ENCODE measurements at places on chromosomes 2 and 18. TPM values are rescaled to one million over a fixed set of nuclear protein-coding genes. Genes with fewer than 3 reads are reported as not detected.

DNA sequence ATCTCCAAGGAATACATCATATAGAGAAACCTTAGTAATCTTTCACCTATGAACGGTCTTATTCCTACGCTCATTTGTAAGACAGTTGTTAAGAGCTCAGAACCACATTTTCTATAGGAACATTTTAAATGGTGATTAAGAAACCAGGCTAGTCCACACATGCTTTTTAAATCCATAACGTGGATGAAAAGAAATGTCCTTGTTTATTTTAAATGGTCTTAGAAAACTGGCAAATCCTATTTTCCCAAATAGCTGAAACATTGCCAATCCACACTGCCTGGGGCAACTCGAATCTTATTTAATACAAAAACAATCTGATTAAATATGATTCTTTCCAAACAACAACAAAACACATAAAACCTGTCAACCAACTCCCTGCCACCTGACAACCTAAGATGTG is 23.7 kb downstream of the METTL8 start:
- DNase-seq: no peak

- DNase-seq: no peak
Measured at GRCh38 chr2:224524657-224525056, 60.5 kb downstream of the CUL3 start.

ZDBF2 gene
- total RNA-seq: 15.3 TPM

- no peak for DNase-seq
Measured at GRCh38 chr18:27447930-27448329, 262.8 kb upstream of the CHST9 start.

- no peak for DNase-seq
Measured at GRCh38 chr2:189163889-189164288, 15.7 kb downstream of the COL5A2 start.

KCNE4 gene
- total RNA-seq: not detected

DNA sequence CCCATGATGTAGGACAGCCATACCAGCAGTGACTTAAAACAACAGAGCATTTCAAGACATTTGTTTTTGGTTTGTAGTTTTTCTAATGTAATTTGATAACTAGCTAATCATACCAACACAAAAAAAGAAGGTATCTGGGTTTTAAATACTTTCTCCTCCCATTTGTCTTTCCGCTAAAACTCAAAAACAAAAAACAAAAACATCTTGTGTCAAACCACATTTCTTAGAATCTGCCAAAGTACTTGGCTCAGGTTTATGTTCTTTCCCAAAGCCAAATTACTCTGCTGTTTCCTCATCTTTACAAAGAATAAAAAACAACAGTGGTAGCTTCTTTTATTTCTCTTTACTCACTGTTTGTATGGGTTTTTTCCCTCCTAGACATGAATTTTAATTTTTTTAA is 71.5 kb downstream of the GREB1L start:
- no peak for DNase-seq

- no peak for DNase-seq
Measured at GRCh38 chr2:142165790-142166189, 35.0 kb upstream of the LRP1B start.

ACTG2 gene
- 13.7 TPM for total RNA-seq

DNA sequence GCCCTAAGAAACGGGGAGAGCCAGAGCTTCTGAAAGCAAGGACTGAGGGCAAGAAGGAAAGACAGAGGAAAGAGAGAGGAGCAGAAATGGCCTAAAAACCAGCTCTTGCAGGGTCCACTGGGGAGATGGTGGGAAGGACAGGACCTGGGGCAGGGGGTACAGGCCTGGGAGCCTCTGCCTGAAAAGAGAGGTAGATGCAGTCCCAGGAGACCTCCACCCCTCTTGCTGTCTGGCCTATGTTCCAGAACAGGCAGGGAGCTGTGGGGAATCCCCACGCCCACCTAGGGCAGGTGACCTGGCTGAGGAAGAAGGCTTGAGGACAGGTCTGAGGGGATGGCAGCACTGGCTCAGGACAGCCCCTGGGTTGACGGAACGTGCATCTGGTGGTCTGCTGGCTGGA is 4.6 kb downstream of the CAPN13 start:
- DNase-seq: no peak

DNA sequence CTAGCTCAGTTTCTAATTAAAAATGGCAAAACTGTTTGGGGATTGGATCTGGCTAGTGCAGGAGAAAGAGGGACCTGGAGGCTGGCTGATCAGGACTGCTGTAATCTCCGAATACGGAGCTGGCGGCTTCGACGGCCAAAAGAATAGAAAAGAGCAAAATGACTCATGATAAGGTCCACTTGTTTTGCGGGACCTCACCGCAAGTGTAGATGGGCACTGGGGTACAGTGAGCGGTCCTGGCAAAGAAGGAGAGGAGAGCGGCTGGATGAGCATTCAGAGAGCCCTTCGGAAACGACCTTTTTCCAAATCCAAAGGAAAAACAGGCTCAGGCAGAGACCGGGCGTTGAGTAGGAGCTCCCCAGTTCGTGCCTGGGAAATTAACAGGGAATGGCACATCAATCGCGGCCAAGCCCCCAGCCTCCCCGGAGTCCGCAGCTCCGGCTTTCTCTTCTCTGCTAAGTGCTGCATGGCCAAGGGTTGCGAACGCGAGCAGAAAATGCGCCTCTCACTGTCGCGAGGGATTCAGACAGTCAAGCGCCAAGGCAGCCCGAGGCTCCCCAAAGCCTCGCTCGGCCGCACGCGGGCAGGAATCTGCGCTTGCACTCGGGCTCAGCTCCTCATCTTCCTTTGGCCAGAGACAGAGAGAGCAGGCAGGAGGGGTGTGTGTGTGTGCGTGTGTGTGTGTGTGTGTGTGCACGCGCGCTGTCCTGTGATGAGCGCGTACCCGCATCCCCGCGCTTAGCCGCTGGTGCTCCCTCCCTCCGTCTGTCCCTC is 1.8 kb downstream of the DCC start:
- peak; percentile 71 for DNase-seq

SCRN3 gene
- total RNA-seq: 7.4 TPM

DNA sequence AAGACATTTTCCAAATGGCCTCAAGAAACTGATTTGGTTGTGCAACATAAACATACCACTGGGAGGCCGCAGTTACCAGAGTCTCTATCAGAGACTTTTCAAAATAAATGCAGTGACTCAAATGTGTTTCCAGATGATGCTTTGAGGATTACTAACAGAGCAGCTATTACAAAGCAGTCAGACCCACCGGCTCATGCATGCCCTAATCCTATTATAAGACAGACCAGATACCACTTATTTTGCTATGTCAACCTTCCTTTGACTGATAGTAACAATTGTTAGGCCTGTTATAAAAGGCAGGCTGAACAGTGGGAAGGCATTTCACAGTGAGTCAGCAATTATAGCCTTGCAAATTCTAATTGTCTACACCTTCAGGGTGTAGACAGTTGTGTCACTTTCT is 217.7 kb downstream of the LRRTM1 start:
- no peak for DNase-seq

DNA sequence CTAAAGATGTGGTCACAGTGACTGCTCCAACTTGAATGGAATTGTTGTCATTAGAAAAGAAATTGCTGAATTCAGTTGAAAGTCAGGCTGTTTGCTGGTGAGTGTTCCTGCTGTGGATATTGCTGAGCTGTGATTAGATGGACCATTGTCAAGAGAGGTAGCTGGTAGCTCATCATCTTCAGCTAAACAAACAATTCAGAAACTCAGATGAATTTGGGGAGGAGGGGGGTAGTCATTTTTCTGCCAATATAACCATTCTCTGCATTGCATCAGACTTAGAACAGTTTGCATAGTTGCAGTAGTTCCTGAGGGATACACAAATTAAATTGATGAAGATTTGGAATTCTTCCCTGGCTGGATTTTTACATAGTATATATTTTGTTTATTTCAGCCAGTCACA is 108.3 kb downstream of the MTCL1 start:
- no peak for DNase-seq

GRCh38 chr2:64979744-64980143 is 9.5 kb upstream of the SLC1A4 start:
- no peak for DNase-seq

CYRIA gene
- total RNA-seq: 8.2 TPM

DNA sequence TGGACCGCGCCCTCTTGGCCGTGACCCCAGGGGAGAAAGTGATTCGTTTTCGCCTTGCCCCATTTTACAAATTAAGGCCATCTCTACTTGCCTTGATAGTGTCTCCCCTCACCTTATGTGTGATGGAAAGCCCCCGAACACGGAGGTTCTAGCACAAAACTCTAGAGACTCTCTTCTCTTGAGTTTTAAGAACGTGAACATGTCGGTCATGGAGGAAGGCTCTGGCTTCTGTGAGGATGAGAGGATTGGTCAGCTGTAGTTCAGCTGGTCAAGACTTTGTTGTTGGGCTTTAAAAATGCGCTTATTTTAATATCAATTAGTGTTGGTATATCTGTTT is 828 bp downstream of the DYNC1I2 start:
- DNase-seq: no peak

DNA sequence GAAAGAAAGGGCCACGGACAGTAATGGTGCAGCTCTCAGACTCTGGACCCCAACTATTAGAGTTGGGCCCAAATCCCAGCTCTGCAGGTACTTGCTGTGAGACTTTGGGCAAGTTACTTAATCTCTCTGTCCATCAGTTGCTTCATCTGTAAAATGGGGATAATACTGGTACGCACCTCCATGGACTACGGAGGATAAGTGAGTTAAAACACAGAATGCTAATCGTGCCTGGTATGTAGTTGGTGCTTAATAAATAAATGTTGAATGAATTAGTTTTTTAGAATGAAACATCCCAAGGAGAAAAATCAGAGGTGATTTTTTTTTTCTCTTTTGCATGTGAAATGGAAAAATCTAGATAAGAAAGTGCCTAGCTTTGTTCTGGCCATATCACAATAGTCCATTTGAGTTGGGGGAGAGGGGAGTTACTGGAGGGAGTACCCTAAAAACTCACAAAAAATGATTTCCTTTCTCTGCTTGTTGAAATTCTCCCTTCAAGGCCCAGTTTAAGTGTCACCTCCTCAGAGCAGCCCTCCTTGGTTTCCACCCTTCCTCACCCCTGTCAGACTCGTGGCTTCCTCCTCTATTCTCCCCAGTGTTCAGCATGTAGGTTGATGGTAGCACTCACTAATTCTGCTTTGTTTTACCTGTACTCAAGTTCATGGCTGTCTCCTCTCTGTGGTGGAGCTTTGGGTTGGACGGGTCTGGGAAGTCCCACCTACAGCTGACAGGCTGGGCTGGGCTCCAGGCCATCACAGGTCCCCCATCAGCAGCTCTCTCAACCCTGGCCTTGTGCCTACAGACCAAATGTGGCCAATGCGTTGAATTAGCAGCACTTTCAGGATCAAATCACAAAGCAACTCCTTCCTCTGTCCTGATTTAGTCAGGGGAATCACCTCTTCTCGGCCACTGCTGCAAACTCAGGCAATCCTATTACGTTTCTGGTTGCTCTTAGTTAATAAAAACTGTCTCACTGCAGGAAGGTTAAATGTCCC is 92.8 kb upstream of the TAF1B start:
- no peak for DNase-seq

GPR75 gene
- total RNA-seq: 4.1 TPM

AQP12A gene
- total RNA-seq: not detected

WDSUB1 gene
- total RNA-seq: 8.0 TPM

ATF2 gene
- 46.5 TPM for total RNA-seq

CAVIN2 gene
- total RNA-seq: not detected

GRCh38 chr2:136175466-136175865 is 57.5 kb upstream of the CXCR4 start:
- no peak for DNase-seq

- DNase-seq: no peak
Measured at GRCh38 chr2:140657657-140658056, 1473.2 kb downstream of the LRP1B start.

ARHGEF33 gene
- 0.95 TPM for total RNA-seq

- DNase-seq: no peak
Measured at GRCh38 chr18:59814891-59815290, 84.9 kb upstream of the PMAIP1 start.

CYP27A1 gene
- 5.4 TPM for total RNA-seq

DNA sequence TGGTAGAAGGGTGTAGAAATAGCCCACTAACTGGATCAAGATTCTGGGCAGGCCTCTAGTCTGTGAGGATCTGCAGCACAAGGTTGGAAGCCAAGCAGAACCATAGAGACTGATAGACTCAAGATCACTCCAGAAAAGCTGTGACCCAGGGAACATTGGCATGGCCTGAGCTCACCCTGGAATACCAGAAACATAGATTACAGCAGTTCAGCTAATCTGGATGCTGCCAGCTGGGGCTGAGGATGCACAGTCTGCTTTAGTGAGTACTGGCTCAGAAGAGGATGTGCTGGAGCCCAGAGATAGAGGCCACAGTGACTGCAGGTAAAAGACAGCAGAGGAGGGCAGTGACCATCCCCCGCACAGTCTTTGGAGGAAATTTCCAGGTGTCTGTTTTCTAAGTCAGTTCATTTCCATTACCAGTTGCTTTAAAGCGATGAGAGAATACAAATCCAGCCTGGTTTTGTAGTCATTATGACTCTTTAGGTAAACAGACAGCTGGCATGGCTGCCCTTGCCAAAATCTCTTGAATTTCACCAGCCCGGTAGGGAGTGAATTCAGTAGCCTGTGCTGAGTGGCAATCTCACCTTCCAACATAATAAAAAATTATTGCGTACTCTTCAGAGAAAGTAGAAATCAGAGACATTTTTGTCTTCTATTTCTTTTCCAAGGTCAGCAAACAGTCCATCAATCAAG is 119.2 kb downstream of the ANTXR1 start:
- DNase-seq: no peak

GRCh38 chr18:79251021-79251420 is 144.7 kb upstream of the NFATC1 start:
- DNase-seq: no peak

DNA sequence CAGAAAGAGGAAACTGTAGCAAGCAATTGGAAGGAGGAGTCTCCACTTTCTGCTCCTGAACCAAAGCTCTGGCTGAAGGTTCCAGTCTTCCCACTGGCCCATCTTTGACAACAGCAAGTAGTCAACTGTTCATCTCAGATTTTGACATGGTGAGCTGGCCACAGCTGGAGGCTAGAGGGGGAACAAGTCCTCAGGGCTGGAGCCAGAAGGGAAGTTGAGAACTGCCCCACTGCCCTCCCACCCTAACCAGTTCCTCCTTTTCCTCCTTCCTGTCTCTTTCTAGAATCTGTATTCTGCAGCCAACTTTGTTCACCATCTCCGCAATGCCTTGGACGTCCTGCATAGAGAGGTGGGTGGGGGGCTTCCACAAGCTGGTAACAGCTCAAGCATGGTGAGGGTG is 105.8 kb downstream of the PLB1 start:
- no peak for DNase-seq

GRCh38 chr2:152781175-152781574 is 62.8 kb downstream of the ARL6IP6 start:
- DNase-seq: no peak
